ENCODE measurements at places on chromosomes 3 and 15.

DNA sequence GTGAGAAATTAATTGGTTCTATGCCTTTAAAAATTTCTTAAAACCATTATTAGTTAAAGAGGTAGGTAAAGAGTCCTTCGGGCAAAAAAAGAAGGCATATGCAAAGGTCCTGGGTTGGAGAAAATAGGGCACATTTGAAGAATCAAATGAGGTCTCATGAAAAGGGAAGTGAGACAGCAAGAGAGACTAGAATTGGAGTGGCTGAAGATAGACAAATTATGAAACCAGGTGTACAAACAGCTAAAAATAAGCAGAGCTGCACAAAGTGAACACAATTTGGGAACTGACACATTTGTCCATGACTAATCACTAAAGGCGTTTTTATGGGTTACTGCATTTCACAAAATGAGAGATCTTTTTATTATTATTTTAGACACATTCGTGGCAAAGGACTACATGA, 581.2 kb downstream of the PYDC2 start:
- no peak for DNase-seq

DNA sequence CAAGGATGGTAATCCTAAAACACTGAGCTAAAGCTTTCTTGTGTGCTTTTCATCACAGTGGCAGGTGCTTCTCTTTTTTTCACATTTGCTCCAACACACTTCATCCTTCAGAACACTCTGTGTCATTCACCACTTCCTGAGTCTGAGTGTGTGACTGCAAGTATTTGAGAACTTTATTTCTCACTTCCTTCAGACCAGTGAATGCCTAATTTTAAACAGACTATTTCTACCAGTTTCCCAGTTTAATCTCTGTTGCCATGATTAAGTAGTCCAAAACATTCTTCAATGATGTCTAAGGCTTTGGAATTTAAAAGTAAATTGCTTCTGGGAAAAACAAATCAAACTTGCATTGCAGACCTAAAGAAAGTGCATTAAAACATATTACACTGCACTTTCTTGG, 541.2 kb downstream of the RBMS3 start:
- no peak for DNase-seq

DNA sequence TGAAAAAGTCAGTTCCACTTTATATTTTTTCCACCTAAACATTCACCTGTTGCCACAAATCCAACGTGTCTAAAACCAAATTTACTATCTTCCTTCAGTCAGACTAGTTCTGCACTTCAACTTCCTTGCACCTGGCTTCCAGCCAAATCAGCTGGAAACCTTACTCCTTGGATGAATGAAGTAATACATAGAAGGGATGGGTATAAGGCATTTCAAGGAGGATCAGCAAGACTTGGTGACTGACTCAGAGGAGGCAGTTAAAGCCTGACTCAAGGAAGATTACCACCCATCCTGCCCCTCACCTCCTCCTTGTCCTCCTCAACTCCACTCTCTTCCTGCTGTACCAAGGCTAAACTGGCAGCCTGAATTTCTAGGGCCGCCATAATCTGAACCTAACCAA, 37.1 kb downstream of the QTRT2 start:
- DNase-seq: no peak

DNA sequence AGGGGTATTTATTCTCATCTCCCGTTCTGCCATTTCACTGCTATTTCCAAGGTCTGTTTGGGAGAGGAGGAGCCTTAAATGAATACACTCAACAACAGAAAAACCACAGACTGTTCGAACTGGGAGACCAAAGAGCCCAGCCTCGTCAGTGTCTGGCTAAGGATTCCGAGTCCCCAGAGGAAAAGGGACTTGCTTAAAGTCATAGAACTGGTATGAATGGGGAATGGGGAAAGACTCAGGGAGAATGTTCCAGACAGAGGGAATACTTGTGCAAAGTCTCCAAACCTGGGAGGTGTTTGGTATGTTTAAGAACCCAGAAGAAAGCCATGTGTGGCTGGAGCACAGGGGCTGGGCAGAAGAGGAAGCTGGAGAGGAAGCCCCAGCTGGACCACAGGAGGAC, 46.9 kb downstream of the FAM43A start:
- no peak for DNase-seq

GRCh38 chr15:70699890-70700289, 63.5 kb downstream of the UACA start:
- DNase-seq: no peak

DNA sequence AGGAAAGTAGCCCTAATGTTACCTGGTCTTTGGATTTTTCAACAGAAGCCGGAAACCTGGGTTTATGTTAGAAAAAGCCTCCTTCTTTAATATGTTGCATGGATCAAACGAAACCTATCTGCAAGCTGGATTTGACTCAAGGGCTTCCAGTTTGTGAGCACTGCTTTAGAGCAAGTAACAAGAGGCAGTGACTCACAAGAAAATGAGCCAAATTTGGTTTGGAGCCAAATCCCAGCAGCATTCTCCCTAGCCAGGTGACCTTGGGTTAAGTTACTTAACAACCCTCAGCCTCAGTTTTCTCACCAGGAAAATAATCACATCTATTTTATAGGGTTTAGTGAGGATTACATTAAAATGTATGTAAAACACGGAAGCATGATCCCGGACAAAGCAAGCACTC, 215.2 kb upstream of the PRICKLE2 start:
- DNase-seq: no peak

- DNase-seq: no peak
Measured at GRCh38 chr3:15355086-15355485, 22.7 kb upstream of the SH3BP5 start.

GRCh38 chr15:85401108-85401774, 20.8 kb downstream of the AKAP13 start:
- DNase-seq: no peak

DNA sequence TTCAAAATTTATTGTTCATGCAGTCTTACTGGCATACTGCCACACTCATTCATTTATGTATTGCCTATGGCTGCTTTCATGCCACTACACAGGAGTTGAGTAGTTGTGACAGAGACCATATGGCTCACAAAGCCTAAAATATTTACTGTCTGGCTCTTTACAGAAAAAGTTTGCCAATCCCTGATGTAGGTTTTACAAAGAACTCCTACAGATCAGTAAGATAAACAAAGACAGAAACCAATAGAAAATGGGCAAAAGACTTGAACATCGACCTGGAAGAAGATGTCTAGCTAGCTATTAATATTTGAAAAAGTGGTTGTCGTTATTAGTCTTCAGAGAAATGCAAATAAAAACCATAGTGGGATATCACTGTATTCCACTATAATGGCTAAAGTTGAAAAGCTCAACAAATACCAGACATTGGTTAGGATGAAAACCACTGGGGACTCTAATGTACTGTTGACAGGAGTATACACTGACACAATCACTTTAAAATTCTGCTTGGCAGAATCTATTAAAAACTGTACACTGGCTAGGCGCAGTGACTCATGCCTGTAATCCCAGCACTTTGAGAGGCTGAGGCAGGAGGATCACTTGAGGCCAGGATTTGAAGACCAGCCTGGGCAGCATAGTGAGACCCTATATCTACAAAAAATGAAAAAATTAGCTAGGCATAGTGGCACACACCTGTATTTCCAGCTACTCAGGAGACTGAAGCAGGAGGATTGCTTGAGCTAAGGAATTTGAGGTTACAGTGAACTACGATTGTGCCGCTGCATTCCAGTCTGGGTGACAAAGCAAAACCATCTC, 87.7 kb downstream of the NEO1 start:
- DNase-seq: no peak

- no peak for DNase-seq
Measured at GRCh38 chr3:45921158-45922038, 21.9 kb upstream of the CXCR6 start.

- no peak for DNase-seq
Measured at GRCh38 chr3:146561879-146562278, 17.5 kb upstream of the PLSCR1 start.

GRCh38 chr15:90576711-90577389, 47.1 kb downstream of the CRTC3 start:
- no peak for DNase-seq

- no peak for DNase-seq
Measured at GRCh38 chr3:177263615-177264368, 66.5 kb upstream of the TBL1XR1 start.

DNA sequence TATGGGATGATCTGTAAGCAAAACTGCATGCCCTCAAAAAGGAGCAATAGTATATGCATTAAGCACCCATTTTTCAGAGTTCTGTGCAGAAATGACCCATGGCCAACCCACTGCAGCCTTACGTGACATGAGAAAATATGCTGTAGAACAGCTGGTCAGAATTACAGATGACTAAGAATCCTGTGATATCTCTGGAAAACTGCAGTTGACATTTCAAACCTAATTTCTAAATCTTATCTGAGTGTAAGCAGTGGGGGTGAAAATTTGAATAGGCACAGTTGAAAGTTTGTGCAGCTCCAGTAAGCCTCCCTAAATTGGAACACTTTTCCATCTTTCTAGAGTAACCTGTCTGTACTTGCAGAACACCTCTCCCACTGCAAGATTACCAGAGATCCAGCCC, 28.7 kb upstream of the COL6A6 start:
- DNase-seq: no peak
